ENCODE measurements at places on chromosomes 7 and 10. TPM values are rescaled to one million over a fixed set of nuclear protein-coding genes. Genes with fewer than 3 reads are reported as not detected.

DNA sequence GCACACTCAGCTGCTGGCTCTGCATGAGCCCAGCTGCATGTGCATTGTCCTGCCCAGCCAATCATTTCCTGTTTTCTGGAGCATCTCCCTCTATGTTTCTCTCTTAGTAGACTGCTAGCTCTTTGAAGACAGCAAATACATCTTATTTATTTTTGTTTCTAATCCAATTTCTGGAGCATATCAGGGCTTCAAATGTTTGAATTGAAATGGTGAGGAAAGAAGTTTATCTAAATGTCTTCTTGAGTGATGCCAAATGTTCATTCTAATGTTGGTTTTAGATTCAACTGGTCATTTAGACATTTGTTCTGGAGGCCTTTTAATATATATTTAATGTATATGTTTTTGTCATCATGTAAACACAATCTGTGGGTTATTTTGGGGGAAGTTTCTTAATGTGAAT lies 141.9 kb downstream of the DNAJB9 start:
- no peaks in the 10 kb centered on the region for H3K36me3 ChIP-seq
- H3K27ac ChIP-seq, result no peak overlapping the region
- H3K27me3 ChIP-seq, result no peaks in the 10 kb centered on the region
- DNase-seq, result no peak
- H3K4me1 ChIP-seq, result no peaks in the 10 kb centered on the region
- no peak overlapping the region for H3K4me3 ChIP-seq

GRCh38 chr7:135334830-135335543 lies 101.3 kb downstream of the STRA8 start:
- H3K36me3 ChIP-seq, result no peaks in the 10 kb centered on the region
- H3K27me3 ChIP-seq, result no peaks in the 10 kb centered on the region

Gene SLC39A12
- polyA plus RNA-seq, result 0.03 TPM

Gene DPYSL4
- polyA plus RNA-seq, result 4.6 TPM

Gene TCF7L2
- 48.2 TPM for polyA plus RNA-seq

DNA sequence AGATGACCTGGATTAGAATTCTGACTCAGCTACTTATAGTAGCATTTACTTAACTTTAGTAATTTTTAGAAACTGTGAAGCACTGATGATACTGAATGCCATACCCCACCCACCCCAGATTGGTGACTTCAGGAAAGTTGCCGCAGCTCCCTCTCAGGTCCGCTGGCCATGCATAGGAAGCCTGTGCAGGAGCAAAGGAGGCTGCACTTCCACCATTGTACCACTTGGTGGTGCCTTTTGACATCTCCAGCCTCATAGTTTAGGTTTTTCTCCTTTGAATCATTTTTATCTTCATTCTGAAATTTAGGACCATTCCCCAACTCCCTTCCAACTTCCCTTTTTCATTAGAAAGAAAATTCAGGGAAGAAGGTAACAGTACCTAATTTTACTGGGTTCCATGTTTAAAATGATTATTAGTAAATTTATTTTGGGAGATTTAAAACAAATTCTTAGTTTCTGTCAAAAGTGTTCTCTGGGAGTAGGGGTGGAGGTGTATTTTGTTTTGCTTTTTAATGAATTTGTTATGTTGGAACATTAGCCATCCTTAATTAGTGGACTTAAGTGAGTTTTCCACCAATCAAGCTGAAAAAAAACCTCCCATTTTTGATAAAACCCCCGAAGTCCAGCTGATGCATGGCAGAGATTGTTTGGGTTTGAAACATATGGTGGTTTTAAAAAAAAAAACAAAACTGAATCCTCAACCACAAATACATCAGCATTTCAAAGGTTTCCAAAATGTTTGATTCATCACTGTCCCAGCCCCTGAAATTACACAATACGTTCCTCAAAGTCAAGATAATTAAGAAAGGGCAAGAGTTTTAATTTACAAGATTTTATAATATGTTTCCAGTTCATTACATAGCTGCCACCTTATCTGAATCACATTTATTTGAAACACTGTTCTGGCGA lies 109.6 kb downstream of the WNT2 start:
- H3K27ac ChIP-seq, result no peak overlapping the region
- H3K4me1 ChIP-seq, result no peaks in the 10 kb centered on the region
- no peaks in the 10 kb centered on the region for H3K27me3 ChIP-seq
- H3K4me3 ChIP-seq, result no peak overlapping the region
- peaks cover 18% of the 10 kb centered on the region for H3K36me3 ChIP-seq

GRCh38 chr10:132671228-132672154 lies 114.5 kb downstream of the NKX6-2 start:
- no peaks in the 10 kb centered on the region for H3K4me1 ChIP-seq
- H3K4me3 ChIP-seq, result no peak overlapping the region
- H3K36me3 ChIP-seq, result peaks cover 4% of the 10 kb centered on the region
- H3K27ac ChIP-seq, result no peak overlapping the region
- H3K27me3 ChIP-seq, result no peaks in the 10 kb centered on the region
- no peak for DNase-seq

DNA sequence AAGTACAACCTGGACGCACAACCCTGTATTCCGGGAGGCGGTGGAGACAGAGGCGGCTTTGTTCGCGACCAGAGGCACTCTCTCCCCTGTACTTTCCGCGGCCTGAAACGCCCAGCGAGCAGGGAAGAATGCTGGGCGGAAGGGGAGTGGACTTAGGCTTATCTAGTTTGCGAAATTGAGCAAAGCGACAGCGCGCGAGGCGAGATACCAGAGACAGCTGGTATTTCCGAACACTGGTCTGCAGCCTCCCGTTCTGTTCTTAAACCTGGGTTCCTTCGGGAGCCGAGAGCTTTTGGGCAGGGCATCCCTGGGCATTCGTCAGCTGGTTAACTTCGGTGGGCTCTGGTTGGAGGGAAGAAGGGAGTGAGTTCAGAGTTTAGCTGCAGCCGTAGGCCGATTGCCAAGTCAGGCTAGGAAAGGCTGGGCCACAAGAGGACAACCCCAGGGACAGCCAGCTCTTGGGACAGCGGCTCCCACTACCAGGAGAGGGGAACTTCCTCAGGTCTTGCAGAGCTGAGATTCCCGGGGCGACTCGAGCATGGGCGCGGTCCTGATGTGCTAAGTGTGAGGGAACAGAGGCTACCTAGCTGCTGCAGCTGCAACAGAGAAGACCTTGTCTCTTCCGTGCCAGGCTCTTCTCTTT lies 3.9 kb downstream of the HMX3 start:
- H3K27me3 ChIP-seq, result peaks cover 99% of the 10 kb centered on the region
- no peaks in the 10 kb centered on the region for H3K36me3 ChIP-seq
- H3K27ac ChIP-seq, result no peak overlapping the region
- peak; percentile 53 for DNase-seq
- H3K4me1 ChIP-seq, result peaks cover 6% of the 10 kb centered on the region
- no peak overlapping the region for H3K4me3 ChIP-seq

GRCh38 chr7:64990216-64990615 lies 620 bp downstream of the ZNF117 start:
- no peak overlapping the region for H3K4me3 ChIP-seq
- H3K27ac ChIP-seq, result no peak overlapping the region
- no peaks in the 10 kb centered on the region for H3K4me1 ChIP-seq

DNA sequence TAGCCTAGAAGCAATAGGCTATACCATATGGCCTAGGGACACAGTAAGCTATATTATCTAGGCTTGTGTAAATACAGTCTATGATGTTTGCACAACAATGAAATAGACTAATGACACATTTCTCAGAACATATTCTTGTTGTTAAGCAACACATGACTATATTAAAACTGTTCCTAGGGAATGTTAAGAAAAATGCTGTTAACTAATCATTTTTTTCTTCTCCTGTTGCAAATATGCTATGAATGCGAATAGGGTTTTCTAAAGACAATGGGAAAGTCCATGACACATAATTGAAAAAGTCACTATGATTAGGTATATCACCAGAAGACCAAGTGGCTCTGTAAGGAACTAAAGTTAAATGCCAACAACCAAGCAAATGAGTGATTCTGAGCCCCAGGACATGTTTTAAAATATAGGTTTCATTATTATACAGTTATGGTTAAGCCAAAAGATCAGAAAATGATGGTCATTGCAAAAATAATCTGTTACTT lies 454.0 kb upstream of the SORCS1 start:
- H3K27me3 ChIP-seq, result no peaks in the 10 kb centered on the region
- H3K4me1 ChIP-seq, result no peaks in the 10 kb centered on the region
- H3K36me3 ChIP-seq, result no peaks in the 10 kb centered on the region
- DNase-seq, result no peak

Gene AIFM2
- 4.5 TPM for polyA plus RNA-seq

Gene ACHE
- 7.4 TPM for polyA plus RNA-seq

- no peak overlapping the region for H3K27ac ChIP-seq
- no peaks in the 10 kb centered on the region for H3K27me3 ChIP-seq
- no peaks in the 10 kb centered on the region for H3K4me1 ChIP-seq
- no peak overlapping the region for H3K4me3 ChIP-seq
- H3K36me3 ChIP-seq, result no peaks in the 10 kb centered on the region
- no peak for DNase-seq
These were observed 162.6 kb downstream of the PPP1R3A start for GRCh38 chr7:113756250-113756649.

DNA sequence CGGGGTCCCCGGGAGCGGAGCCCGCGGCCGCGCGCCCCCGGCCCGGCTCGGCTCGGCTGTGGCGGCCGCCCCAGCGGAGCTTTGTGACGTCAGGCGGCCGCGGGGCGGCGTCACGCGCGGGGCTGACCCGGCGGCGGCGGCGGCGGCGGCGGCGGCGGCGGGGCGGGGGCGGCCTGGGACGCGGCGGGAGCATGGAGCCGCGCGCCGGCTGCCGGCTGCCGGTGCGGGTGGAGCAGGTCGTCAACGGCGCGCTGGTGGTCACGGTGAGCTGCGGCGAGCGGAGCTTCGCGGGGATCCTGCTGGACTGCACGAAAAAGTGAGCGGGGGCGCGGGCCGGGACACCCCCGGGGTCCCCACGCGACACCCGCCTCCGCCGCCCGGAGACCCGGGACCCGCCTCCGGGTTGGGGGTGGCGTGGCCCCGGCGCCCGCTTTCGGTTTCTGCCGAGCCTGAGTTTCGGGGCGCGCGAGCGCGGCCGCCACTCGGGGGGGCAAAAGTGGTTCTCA lies at the start of gene PWWP2B:
Gene PWWP2B (plus strand): TSS at position 165 of the 506 bp plus-strand sequence. CDS start 27 bp downstream, at position 192.
- H3K27ac ChIP-seq, result peak within 1 kb of the TSS; percentile 91
- peaks cover 56% of the 10 kb centered on the region for H3K4me1 ChIP-seq
- peak within 1 kb of the TSS; percentile 69 for H3K4me3 ChIP-seq
- no peak for DNase-seq
- peaks cover 21% of the 10 kb centered on the region for H3K36me3 ChIP-seq

GRCh38 chr7:129514683-129515082 lies 12.4 kb downstream of the SMKR1 start:
- DNase-seq, result no peak

DNA sequence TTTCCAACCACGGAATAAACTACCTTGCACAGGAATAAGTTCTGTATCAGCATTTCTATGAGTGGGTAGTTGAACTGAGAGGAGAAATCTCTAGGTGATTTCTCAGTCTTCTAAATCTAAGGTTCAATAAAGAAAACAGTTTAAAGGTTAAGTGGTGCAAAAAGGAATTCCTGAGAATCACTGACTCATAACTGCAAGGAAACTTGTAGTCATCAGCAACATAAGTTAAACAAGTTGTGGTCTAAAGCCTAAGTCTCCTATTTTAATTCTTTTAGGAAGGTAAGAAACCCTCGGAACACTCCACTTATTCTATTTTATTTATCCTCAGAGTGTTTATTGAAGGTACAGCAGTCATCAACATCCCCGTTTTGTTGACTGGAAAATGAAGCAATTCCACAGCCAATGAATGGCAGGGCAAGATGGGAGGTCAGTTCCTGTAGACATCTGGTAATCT lies 92.4 kb upstream of the PIK3CG start:
- DNase-seq, result peak; percentile 58
- H3K36me3 ChIP-seq, result no peaks in the 10 kb centered on the region
- no peaks in the 10 kb centered on the region for H3K27me3 ChIP-seq

- H3K27ac ChIP-seq, result no peak overlapping the region
- H3K36me3 ChIP-seq, result no peaks in the 10 kb centered on the region
- no peak for DNase-seq
- no peaks in the 10 kb centered on the region for H3K4me1 ChIP-seq
These were observed 85.5 kb downstream of the PRTFDC1 start for GRCh38 chr10:24866604-24867583.

Gene LIPJ
- 0.10 TPM for polyA plus RNA-seq

DNA sequence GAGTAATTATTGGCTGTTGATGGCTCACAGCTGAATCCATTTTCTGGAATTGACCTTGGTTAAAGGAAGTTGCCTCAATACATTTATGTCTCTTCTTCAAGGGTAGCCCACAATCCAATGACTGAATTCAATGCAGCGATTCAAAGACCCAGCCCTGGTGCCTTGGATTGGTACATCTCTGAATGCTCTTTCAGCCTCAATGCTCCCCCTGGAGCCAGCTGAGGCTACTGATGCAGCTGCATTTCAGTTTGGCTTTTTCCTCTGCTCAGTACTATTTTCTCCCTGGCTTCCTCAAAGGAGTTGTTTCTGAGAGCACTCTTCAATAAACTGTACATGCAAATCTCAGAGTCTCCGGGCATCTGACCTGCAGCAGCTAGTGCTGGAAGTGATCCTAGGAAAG lies 633 bp upstream of the EBLN1 start:
- DNase-seq, result no peak
- H3K4me1 ChIP-seq, result no peaks in the 10 kb centered on the region
- no peak overlapping the region for H3K4me3 ChIP-seq
- no peak overlapping the region for H3K27ac ChIP-seq

Gene SLC13A4
- 1.1 TPM for polyA plus RNA-seq

DNA sequence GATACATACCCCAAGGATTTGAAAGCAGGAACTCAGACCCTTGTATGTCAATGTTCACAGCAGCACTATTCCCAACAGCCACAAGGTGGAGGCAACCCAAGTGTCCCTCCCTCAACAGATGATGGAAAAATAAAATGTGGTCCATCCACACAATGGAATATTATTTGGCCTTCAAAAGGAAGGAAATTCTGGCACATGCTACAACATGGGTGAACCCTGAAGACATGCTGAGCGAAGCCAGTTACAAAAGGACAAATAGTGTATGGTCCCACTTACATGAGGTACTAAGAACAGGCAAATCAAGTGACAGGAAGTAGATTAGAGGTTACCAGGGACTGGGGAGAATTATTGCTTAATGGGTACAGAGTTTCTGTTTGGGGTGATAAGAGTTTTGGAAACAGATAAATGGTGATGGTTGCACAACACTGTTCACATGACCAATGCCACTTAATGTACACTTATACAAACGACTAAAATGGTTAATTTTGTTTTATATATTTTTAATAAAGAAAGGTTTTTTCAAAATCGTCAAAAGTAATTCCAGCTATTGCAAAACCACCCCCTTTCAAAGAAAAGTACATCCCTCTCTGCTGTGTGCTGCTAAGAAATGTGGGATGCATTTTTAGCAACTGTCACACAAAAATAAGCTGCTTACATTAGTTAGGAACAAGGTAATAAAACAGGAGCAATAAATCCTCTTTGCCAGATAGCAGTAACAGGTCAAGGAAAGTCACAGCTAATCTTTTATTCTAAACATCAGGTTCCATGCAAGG lies 85.7 kb downstream of the GRB10 start:
- DNase-seq, result peak; percentile 33
- no peaks in the 10 kb centered on the region for H3K27me3 ChIP-seq
- H3K36me3 ChIP-seq, result peaks cover 2% of the 10 kb centered on the region
- H3K4me3 ChIP-seq, result no peak overlapping the region
- peaks cover 4% of the 10 kb centered on the region for H3K4me1 ChIP-seq

Gene OPN4
- not detected for polyA plus RNA-seq
